ENCODE measurements at places on chromosomes 2 and 18.

DNA sequence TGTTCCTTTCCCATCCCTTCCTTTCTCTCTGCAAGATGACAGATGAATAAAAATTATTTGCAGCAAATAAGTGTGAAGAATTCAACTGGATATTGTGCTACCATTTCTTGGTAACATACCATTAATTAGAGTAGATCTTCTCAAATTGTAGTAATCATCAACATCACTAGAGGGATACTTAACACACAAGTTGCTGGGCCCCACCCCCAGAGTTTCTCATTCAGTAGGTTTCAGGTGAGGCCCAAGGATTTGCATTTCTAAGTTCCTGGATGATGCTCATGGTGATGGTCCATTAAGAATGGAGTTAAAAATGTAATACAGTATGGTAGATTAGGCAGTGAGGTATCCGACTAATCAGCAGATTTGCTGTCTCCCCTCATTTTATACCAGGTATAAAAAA, 594.0 kb downstream of the ERBB4 start:
- no peak for DNase-seq

GRCh38 chr18:50950626-50951025, 17.2 kb upstream of the ELAC1 start:
- no peak for DNase-seq

- DNase-seq, result no peak
Measured at GRCh38 chr2:201433394-201433995, 17.8 kb downstream of the TRAK2 start.

GRCh38 chr18:35592298-35592697, 10.8 kb downstream of the GALNT1 start:
- no peak for DNase-seq

DNA sequence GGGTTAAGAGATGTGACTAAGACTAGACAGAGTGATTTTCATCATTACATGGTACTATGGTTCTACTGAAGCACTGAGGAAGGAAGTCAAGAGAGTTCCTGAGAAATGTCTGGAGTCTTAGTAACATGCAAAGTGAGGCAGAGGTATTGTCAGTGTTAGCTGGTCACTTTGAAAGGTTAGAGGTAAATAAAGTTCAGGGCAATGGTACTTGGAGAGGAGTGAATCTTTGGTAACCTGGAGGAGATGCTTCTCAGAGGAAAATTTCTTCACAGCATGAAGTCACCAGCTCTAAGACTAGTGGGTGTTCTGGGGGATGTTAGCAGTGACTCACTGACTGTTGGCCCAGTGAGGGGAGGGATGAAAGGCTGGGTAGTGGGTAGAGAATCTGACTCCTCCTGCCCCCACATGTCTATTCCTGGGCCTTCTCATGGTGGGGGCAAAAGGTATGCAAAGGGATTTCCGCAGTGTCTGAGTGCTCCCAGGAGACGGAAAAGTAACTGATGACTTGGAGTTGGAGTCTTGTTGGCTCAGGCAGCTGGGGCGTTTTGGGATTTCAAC, 23.3 kb upstream of the IL1RN start:
- no peak for DNase-seq

DNA sequence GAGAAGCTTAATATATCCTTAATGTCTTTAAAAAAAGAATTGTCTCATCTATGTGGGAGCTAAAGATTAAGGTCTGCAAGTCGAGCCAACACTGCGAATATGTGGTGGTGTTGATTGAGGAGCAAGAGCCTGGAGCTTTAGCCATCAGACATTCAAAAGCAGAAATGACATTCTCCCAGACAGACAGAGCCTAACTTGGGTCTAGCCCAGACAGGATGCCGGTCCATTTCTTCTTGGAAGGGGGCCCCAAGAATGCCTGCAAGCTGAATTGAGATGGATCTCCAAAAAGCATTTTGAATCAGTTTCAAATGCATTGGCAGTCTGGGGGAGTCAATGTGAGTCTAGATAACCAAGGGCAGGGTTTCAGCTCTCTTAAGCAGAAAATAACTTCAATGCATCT, 30.1 kb upstream of the EML4 start:
- no peak for DNase-seq

DNA sequence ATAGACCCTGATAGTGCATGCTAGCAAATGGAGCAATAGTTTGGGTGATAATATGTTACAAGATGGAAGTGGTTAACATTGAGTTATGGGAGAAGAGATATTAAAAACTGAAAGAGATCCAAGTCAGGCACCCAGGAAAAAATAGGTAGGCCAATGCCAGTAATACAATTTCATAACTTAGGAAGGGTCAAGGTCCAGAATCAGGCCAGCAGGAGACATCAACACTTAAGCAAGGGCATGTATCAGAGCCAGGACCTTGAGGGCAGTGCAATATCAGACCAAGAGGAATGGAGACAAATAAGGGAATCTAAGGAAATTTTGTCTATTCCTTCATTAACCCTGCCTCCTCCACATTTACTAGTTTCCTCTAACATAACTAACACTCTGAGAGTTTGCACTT, 124.1 kb upstream of the NYAP2 start:
- no peak for DNase-seq

GRCh38 chr2:174614261-174614660, 16.7 kb upstream of the WIPF1 start:
- DNase-seq, result no peak

DNA sequence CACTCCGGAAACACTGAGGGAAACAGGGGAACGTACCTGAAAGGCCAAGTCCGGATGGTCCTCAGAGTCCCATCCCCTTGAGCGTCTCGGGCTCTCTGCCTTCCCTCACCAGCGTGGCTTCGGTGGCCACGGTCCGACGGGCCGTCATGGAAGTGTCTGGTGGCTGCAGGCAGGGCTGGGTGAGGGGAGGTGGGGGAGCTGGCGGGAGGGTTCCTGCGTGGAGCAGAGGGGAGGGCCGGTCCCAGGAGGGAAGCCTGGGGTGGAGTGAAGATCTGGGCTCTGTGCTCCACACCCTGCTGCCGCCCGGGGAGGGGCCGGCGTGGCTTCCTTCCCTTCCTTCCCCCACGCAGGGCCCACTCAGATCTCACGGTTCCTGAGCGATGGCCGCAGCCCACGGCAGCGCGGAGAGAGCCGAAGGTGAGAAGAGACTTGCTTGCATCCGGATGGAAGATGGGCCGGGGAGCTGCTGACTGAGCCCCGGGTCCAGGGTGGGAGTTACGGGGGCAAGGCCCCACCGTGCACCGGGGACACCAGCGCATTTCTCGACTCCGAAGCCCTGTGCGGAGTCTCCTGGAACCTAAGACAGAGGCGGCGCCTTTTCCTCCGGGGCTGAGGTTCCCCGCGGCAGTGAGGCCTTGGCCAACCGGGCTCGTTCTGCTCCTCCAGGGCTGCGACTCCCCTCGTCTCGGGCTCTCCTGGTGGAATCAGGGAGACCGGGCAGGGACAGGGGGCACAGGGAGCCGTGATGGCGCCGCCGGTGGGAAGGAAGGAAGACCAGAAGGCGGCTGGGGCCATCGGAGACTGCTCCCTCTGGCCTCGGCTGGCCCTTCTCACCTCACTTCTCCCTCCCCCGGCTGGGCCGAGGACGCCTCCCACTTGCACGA, 49.1 kb downstream of the KCNF1 start:
- DNase-seq, result no peak

- DNase-seq, result no peak
Measured at GRCh38 chr2:119136872-119137271, 21.7 kb downstream of the C1QL2 start.

DNA sequence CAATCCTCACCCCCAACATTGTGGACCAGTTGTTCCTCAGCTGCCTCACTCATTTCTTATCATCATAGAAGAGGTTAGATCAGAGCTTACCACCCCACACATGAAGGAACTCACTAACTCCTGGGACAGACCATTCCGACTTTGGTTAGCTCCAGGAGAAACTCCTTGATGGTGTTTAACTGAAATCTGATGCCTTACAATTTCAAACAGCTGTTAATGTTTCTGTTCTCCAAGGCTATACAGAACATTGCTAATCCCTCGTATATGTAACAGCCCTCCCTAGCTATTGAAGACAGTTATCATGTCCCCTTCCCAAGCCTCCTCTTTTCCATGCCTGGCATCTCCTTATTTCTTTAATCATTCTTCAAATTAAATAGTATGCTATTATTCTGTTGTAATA, 14.8 kb downstream of the ERBB4 start:
- DNase-seq, result no peak

- DNase-seq, result no peak
Measured at GRCh38 chr2:215697003-215697402, 261.1 kb upstream of the FN1 start.

GRCh38 chr2:112530728-112531127, 11.5 kb upstream of the POLR1B start:
- no peak for DNase-seq

DNA sequence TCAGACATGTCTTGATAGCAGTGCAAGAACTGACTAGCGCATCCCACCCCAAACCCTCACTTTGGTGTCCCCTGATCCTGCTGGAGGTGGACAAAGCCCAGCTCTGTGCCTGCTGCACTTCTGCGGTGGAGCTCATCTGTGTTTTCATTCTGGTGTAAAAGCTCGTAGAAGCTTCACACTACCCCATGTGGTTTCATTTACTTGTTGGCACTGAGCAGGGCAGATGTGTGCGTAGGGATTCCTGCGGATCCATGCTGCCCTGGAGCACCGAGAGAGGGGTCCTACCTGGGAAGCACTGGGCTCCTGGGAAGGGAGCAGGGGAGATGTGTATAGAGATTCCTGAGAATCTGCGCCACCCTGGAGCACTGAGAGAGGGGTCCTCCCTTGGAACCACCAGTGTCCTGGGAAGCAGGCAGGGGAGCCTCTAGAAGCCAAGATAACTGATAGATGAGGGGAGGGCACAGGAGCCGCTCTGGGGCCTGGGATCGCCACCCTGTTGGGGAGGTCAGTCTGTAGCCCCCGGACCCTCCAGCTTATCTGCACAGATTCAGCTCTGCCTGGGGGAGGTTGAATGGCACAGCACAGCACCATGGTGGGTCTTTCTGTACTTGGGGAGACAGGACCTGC, 106.9 kb upstream of the OTOS start:
- DNase-seq, result no peak

DNA sequence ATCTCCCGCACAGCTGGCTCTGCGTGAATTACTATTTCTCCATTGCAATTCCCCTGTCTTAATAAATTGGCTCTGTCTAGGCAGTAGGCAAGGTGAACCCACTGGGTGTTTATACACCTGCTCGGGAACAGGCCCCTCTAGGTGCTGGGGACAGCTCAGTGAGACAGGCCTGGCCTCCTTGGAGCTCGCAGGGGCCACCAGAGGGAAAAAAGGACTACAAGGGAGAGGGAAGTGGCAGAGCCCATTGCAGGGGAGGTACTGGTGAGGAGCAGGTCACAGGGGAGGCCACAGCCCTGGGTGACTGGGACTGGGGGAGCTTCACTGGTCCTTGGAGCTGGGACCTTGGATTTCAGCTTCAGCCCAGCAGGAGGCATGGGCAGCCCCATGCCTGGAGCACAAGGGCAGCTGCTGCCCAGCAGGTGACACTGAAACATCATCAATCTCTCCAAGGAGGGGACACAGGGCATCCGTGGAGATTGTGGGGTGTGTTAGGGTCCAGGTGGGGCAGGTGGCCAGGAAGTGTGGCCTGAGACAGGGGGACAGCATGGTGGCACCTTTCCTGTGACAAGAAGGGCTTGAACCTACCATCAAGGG, 31.2 kb downstream of the NGEF start:
- DNase-seq, result no peak

DNA sequence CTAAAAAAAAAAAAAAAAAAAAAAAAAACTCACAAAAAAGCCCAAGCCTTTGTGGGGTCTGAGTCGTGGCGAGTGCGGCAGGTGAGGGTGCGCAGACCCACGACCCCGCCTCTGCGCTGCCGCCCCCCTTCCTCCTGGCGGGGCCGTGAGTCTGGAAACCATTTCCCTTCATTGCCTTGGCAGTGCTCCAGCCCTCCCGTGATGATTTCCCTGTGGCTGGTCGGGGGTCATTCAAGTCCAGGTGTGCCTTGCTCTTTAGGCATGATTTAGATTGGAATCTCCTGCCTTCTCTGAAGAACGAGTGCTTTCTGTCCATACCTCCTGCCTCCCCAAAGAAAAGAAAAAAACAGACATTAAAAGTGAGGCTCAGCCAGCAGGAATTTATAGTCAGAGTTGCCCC, 161.8 kb downstream of the FAM210A start:
- DNase-seq, result no peak

GRCh38 chr2:75606761-75607399, 39.7 kb upstream of the MRPL19 start:
- no peak for DNase-seq

- DNase-seq, result no peak
Measured at GRCh38 chr2:185278761-185279160, 459.8 kb upstream of the FSIP2 start.

DNA sequence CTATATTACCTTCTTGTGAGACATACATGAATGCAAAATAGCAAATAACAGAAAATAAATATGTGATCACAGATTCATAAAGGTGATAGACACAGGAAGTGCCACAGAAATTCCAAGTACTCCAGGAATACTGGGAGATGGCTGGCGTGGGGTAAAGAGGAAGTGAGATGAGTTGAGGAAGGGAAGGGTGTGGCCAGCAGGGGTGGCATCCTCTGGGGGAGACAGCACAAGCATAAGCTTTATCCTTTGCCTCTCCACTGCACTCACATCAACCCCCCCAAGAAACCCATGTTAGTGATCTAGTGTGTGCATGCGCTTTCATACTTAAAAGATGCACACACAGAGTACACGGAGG, 94.8 kb upstream of the B3GNT7 start:
- DNase-seq, result no peak

- no peak for DNase-seq
Measured at GRCh38 chr2:231676243-231676642, 32.1 kb upstream of the PTMA start.

DNA sequence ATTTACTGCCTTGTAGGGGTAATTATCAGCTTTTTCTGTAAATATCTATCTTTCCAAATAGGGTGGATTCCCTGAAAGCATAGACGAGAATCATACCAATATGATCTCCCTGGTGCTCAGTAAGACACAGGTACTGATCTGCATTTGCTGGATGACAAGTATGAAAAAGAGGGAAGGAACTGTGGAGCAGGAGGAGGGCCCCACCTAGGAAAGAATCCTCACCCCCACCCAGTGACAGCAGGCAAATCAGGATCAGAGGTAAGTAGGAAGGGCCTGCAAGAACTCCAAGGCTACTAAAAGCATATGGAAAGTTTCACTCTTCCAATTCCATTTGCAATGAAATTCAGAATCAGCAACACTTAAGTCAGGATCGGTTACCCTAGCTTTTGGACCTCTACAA, 42.3 kb downstream of the METTL8 start:
- DNase-seq, result no peak

DNA sequence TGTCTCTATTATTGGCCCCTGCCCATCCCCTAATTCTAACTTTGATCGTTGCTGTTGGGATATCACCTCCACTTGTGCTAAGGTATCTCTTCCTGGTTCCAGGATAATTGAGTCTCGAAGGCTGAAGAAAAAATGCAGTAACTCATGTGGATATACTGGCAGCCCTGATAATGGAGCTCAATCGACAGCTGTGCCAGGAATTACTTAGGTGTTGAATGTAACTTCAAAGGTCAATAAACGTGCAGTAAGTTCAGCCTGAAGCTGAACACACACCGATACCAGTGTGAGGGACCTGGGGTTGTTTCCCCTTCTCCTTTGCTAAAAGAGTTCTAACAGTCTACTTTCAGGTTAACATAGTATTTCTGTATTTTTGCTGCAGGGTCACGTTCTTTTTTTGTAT, 11.9 kb upstream of the REG3G start:
- DNase-seq, result no peak

GRCh38 chr2:1674276-1674675, 70.0 kb downstream of the PXDN start:
- DNase-seq, result no peak
